Cortex of kidney (tissue), 1 donor: ENCODE measurements at places on chromosomes 12 and 14.

- DNase-seq = no peak
Measured at GRCh38 chr14:51094282-51094821, 553 bp downstream of the TRIM9 start.

DNA sequence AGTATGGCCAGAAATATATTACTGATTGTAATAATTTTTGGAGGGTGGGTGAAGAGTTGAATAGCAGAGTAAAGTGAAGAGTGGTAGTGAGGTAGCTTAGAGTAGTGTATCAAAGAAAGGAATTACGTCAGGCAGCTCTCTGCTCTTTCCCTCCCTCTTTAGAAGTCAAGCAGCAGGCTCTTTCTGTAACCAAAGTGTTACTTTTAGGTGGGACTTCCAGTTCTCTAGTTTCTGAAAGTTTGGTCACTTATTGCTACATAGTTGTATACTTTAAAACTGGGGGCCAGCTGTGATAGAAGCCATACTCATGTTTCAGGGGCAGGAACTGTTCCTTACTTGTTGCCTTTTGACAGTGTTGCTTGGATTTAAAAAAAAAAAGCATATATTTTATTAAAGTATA is 30.6 kb downstream of the ATF7IP start:
- DNase-seq = no peak

- no peak for DNase-seq
Measured at GRCh38 chr12:53223389-53224060, 8.5 kb downstream of the RARG start.

DNA sequence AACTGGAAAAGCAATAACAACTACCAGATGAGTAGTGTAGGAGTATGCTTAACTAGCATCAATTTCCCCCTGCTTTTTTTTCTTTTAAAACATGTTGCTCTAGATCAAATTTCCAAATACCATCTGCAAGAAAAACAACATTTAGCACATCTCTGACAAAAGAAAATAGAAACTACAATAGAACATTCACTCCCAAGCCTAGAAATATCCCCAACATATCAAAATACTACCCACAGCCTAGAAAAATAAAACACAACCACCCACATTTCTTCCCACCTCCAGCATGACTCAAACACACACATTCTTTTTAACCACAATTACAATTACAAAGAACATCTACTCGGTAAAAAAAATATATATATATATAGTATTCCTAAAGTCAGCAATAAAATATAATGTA is 120.0 kb downstream of the PPFIA2 start:
- no peak for DNase-seq

DNA sequence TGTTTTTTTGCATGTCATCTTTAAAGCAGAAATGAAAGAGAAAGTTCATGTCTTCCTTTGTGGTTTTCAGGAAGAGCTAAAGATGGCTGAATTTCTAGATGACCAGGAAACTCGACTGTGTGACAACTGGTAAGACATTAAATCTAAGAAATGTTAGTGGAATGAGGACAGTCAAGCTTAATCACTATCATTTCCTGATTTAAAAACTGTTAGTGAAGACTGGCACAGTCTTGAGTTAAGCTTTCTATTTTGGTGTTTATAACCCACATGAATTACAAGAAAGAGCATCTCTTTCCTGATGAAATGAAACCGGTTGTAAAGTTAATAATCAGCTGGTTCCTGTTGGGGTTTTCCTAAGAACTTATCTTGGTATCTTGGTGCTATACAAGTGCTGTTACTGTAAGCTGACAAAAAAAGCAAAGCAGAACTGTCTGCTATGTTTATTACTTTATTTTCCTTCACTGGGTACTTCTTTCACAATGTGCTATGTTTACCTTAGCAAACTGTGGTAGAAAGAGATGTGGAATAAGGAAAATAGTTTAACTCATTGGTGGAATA is 5.2 kb downstream of the TRAFD1 start:
- no peak for DNase-seq

- DNase-seq = no peak
Measured at GRCh38 chr14:55170526-55170925, 20.9 kb downstream of the DLGAP5 start.

GRCh38 chr12:132824053-132824452 is 4.6 kb downstream of the GOLGA3 start:
- no peak for DNase-seq

GRCh38 chr14:99572173-99572999 is 31.6 kb downstream of the CCDC85C start:
- no peak for DNase-seq

- no peak for DNase-seq
Measured at GRCh38 chr14:101358320-101359125, 202.8 kb upstream of the DIO3 start.

- no peak for DNase-seq
Measured at GRCh38 chr12:109677279-109677691, 36.3 kb upstream of the FAM222A start.

- no peak for DNase-seq
Measured at GRCh38 chr12:107731366-107731765, 29.6 kb downstream of the PRDM4 start.

DNA sequence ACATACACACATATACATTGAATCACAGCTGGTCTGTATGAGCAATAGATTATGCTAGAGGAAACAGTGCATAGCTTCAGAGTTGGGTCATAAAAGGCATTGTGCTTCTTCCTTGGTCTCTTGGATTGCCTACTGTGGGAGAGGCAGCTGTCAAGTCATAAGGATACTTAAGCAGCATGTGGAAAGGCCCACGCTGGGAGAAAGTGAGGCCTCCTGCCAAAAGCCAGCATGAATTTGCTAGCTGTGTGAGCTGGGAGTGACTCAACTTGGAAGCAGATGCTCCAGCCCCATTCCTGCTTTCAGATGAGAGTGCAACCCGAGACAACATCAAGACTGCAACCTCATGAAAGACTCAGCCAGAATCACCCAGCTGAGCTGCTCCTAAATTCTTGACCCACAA is 311.9 kb upstream of the TBX3 start:
- no peak for DNase-seq

GRCh38 chr12:75724928-75725312 is 213.5 kb upstream of the KRR1 start:
- DNase-seq = no peak

DNA sequence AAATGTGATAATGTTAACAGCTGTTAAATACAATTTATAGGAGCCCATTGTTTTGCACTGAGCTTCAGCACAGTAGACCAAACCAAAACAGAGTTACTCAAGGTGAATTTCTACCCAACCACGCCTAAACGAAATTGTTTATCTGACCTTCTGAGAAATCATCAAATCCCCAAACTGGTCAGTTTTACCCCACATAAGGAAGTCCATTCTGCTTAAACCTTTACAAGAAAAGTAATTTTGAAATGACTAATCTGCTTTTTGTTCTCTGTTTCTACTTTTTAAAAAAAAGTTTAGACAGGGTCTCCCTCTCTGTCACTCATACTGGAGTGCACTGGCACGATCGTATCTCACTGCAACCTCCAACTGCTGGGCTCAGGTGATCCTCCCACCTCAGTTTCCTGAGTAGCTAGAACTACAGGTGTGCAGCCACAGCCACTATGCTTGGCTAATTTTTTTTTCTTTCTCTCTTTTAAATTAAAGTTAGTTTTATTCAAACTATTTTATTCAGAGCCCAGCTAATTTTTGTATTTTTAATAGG is 1.4 kb upstream of the RNF10 start:
- DNase-seq = no peak

DNA sequence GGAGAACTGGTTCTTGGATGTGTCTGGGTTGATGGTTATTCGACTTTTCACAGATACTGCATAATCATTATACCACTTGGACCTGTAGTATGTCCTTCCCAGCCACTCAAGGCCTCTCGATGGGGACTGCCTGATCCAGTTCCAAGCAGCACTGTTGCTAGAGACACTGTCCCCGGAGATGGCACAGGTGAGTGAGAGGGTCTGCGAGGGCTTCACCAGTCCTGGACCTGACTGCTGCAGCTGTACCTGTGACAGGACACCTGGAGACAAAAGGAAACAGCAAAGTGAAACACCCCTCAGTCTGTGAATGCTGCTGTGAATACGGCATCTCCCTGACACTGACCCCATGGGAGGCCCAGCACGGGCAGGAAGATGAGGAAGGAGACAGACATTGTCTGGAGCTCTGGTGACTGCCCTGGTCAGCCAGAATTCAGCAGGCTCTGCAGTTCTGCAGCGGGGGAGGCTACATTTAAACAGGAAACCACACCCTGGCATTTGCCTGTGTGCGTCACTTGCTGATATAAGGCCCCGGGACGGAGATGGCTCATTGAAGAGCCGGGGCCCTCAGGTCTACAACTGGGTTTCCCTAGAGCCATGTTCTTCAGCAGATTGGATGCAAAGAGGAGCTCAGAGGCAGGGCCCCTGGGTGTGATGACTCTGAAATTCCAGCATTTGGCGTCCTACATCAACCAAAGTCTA is 413.6 kb downstream of the TMEM121 start:
- no peak for DNase-seq

- DNase-seq = no peak
Measured at GRCh38 chr14:96160076-96160912, 44.3 kb upstream of the BDKRB2 start.

GRCh38 chr12:27226407-27226929 is 17.6 kb upstream of the STK38L start:
- no peak for DNase-seq

DNA sequence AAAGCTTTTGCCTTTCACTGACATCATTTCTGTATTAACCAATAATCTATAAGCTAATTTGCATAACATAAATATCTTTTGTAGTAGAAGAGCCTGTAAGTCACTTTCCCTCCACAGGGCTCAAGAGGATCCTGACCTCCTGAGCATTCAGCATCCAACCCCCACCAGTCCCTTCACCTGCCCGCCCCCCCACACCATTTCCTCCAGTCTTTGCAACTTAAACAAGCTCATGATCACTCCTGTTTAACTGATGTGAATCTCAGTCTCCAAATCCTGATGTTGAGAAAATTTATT is 12.0 kb upstream of the CRY1 start:
- no peak for DNase-seq

- DNase-seq = no peak
Measured at GRCh38 chr14:24971255-24971654, 78.7 kb downstream of the STXBP6 start.

DNA sequence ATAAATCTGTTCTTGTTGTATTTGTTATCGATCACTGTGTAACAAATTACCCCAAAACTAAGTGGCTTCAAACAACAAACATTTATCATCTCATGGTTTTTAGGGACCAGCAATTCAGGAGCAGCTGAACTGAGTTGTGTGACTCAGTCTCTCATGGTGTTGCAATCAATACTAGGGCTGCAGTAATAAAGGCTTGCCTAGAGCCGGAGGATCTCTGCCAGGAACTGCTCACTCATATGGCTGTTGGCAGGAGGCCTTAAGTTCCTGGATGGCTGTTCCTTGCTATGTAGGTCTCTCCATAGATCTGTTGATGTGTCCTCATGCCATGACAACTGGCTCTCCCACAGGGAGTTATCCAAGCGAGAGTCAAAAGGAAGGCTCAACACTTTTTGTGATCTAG is 3.8 kb upstream of the PSMC6 start:
- DNase-seq = no peak

DNA sequence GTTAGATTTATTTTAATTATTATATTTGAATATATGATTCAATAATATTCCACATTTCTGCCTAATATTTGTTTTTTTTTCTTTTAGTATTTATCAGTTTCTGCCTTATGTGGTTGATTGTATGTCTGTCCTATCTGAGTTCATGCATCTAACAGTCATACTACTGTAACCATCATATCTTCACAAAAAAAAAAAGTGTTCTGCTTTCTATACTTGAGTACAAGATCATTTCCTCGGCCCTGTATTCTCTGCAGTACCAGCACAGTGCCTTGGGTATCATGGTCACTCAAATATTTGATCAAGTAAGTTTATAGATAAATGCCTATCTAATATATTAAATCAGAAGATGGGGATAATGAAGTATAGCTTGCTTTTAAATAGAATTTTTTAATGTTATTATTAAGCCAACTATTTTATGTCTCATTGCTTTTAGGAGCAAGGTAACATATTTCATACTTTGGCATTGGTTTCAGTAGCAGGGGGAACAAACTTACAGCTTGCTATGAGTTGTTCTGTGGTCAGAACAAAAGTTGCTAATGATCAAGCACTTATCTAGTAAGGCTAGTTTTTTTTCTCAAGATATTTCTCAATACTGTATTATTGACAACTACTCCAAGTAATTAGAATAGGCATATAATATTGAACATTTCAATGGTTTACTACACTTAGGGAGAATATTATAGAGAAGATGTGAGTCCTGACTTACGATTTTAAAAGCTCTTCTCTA is 290.5 kb upstream of the FBXO33 start:
- no peak for DNase-seq

GRCh38 chr12:67910360-67911274 is 78.6 kb upstream of the IFNG-AS1 start:
- DNase-seq = no peak

DNA sequence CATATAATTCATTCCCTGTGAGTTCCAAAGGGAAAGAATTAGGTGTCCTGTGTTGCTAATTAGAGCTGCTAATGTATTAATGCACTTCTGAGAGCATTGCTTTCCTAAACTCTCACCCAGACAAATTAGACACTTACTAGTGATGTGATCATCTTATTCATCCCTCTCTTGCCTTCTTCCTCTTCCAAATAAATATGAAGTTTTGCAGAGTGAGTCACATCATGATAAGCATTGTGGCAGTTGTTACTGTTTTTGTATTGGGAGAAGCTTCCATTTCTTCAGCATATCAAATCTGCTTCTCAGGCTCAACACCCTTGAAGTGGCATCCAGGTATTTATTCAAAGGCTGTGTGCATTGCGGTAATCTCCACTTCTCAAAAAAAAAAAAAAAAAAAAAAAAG is 37.3 kb upstream of the E2F7 start:
- no peak for DNase-seq

- no peak for DNase-seq
Measured at GRCh38 chr12:113297214-113297587, 37.7 kb downstream of the SLC8B1 start.

DNA sequence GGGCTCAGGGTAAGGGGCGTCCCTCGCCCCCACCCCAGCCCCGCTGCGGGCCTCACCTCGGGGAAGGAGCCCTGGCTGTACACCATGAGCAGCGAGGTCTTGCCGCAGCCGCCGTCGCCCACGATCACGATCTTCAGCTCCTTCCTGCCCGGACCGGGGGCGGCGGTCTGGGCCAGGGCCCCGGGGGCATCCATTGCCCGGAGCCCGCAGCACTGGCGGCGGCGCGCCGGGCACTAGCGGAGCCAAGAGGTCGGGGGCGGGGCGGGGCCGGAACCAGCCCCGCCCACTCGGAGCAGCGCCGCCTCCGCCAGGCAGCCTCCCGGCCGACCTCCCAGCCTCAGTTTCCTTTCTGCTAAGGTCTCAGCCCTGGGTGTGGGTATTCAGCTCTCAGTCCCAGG is at the start of gene RHOF:
Gene RHOF (minus strand): TSS at position 249 of the 398 bp plus-strand sequence. CDS start 55 bp downstream, at position 194.
- DNase-seq = no peak
